ENCODE measurements at places on chromosomes 12 and 14.
A peak's percentile ranks its signal among the peaks of the same experiment; 100 is the strongest.

GRCh38 chr12:41846718-41847117 lies 298.0 kb downstream of the GXYLT1 start:
- DNase-seq: no peak

DNA sequence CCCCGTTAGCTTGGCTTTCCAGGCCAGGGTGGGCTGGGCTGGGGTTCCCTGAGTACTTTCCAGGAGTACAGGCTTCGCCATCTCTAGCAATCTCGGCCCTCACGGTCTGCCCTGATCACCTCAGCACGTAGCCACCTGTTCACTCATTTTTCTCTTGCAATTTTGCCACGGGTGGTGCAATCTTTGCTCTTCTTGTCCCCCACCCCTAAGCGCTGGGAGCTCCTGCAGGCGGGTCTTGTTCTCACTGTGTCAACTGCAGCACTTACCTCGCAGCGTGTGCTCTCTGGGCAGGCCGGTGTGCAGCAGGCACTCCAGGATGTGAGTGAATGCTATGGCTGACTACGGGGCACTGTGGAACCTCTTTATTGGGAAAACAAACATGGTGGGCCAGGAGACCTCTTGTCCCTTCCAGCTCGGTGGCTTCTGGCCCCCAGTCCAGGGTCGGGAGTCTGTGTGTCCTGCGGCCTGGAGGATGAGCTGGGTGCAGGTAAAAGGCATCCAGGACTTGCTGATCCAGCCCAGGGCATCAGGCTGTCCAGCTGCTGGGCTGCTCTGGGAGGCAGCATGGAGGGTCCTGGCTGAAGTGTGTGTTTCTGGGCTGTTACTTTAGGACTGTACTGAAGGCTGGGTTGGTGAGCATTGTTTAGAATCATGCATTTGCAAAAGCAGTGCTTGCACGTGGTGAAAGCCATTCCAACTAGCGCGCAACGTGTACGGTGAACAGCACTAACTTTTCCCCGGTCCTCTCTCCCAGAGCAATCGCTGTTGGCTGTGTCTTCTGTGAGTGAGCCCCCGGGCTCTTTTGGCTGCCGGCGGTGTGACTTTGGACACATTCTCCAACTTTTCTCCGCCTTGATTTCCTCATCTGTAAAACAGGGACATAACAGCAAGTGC lies 1.5 kb upstream of the ULK1 start:
- peak; percentile 37 for DNase-seq

DNA sequence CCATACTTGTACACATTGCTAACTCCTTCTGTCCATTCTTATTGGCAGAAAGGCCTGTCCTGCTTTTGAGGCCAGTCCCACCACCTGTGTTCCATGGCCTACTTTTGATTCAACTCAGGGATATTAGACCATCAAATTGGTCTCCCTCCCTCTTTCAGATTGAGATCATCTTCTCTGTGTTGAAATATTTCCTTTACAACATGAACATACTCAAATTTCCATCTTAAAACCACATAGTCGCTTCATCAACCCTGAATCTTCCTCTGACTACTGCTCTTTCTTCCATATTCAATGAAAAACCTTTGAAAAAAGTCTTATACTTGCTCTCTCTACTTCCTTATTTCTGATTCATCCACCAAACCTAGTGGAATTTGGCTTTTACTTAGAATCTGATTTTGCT lies 34.9 kb downstream of the TRMT5 start:
- DNase-seq: no peak

- no peak for DNase-seq
These were observed 126.9 kb upstream of the PDZRN4 start for GRCh38 chr12:41061192-41061591.

- no peak for DNase-seq
These were observed 16.1 kb downstream of the BCL11B start for GRCh38 chr14:99255621-99256482.
